ENCODE measurements at places on chromosomes 7 and 10.

- DNase-seq = no peak
Measured at GRCh38 chr7:23893942-23894891, 184.2 kb downstream of the STK31 start.

DNA sequence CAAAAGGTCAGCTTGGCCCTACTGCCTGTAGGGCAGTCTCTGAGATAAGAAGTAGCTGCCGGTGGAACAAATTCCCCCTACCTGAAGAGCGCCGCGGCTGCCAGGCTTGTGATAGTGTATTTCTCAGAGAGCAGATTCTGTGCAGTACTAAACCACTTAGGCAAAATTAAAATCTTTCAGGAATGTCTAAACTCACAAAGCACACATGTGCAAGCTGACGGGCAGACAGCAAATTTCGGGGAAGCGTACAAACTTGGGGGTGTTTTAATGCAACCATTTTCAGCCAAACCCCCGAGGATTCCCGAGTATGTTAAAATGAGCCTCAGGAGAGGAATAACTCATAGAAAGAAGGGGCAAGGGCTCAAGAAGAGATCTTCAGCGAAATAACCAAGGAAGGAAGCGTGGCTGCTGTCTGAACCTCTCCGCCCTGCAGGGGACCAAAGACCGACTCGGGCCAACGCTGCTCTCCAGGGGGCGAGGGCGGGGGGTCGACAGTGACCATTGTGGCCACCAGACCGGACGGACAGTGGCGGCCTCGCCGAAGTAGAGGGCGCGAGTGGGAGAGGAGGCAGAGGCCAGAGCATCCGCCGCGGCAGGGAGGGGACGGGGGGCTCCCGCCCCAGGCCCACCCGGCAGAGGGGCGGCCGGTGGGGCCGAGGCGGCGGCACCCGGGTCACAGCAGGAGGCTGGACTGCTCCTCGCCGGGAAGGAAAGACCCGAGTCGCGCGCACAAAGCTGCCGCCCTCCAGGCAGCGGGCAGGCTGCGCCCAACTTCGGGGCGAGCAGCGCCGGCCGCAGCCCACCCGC is 819 bp downstream of the HYCC1 start:
- DNase-seq = no peak

DNA sequence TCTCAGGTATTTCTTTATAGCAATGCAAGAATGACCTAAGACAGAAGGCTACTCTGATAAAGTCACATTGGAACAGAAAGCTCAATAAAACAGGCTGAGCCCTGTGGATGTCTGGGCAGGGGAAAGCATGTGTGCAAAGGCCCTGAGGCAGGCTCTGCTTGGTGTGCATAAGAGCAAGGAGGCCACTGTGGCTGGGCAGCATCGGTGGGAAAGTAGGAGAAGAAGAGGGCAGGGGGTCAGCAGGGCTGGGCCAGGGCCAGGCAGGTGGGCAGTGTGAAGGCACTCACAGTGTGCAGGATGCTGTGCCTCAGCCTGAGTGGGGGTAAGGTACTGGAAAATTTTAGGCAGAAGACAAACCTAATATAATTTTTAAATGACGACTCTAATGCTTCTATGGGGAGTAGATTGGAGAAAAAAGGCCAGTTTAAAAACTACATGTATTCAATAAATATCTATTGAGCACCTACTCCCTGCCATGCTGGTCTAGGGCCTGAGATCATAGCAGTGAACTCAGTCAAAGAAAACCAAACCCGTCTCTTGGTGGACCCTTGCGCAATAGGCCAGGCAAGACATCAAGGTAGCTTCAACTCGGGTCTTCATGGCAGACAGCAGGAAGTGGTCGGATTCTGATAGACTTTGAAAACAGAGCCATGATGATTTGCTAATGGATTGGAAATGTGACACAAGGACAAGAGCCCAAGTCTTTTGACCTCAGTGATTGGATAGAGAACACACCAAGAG is 572.3 kb downstream of the TCERG1L start:
- DNase-seq = no peak

DNA sequence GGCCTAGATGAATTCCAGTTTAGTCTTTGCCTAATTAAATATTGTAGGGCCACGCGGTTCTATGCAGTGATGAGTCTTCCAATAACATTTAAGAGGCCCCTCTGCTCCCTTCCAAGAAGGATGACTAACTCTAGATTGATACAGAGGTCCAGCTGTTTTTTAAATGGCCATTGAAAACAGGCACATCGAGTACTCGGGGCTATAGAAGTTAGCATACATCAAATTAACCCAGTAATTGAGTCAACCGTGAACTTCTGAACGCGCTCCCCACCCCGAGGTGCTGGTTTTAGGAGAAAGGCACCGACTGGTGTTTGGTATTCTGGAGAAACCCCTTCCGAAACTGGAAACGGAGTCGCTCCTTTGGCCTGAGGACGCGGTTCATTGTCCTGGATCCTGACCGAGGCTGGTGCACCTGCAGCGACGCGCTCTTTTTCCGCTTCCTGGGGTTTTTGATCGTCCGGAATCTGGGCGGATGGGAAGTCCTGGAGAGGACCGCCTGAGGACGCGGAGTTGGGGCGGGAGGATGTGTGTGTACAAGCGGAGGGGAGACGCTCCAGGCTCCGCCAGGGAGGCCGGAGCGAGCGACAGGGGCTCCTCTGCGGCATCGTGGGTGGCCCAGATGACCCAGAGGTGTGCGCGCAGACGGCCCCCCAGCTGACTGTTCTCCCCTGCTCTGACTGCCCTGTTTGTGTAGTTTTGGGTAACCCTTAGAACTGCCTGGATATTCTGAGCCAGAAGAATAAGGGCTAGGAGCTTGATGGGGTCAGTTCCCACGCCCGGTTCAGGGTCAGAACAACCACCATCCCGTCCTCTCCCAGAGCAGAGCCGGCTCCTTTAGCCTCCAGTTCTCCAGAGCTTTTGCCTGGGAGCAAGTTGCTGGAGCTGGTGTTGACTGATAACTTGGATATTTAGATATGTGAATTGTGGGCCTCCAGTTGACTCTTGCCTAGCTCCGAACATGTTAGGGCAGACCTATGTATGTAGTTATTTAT is 711 bp downstream of the FAM221A start:
- DNase-seq = no peak

DNA sequence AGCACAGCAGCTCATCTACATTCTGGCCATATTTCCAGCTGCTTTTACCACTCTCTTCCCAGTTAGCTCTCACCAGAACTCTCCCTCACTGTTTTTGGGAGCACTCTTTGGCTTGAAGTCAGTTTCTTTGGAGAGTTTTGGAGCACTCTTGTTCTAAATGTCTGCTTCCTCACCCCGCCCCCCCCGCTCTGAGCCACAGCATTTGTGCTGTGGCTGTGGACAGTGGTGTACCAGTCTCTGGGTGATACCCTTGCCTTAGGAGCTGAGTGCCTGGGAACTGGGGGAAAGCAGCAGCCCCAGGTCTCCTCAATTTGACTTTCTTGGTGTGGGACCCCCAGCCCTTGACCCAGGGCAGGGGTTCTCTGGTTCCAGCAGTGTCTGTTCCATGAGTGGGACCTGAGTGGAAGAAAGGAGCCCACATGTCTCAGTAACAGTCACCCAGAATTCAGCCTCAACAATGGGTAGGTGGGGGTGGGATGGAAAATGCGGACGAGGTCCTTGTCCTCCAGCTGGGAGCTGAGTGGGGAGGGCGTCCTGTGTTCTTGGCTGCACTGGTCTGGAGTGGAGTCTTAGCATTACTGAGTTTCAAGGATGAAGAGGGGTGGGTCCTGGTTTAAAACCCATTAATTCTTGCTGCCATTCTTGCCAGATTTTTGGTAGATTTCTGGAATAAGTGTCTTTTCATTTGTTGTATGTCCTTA is 18.0 kb downstream of the RBM33 start:
- no peak for DNase-seq

DNA sequence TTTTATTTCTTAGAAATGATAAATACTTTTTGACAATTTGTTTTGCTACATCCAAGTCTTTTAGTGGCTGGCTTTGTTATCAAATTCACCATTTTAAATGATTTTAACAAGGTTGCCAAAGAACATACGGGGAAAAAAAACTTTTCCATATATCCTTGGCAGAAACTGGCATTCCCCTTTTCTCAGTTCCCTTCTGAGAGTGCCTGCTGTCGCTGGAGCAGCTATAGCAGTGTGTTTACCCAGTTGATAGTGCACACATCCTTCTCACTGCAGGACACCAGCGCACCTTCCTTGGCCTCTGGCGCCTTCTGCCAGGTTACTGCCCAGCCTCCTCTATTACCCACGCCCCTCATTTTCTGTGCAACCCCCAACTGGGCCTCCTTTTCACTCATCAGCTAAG is 94.1 kb downstream of the ALOX5 start:
- no peak for DNase-seq

DNA sequence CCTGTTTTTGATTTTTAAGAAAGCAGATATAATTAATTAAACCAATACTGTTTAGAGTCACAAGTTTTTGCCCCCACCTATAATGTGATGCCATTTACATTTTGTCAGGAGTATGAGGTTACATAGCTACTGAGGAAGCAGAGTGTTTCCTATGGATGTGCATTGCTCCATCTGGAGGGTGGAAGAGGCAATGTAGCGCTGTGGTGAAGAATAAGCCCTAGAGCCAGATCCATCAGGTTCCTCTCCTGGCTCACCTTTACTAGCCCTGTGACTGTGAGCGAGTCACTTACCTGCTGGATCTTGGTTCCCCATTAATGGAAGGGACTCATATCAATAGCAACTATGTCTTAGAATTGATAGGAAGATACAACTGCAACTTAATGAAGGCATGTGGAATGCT is 216.0 kb downstream of the GPAM start:
- DNase-seq = no peak

DNA sequence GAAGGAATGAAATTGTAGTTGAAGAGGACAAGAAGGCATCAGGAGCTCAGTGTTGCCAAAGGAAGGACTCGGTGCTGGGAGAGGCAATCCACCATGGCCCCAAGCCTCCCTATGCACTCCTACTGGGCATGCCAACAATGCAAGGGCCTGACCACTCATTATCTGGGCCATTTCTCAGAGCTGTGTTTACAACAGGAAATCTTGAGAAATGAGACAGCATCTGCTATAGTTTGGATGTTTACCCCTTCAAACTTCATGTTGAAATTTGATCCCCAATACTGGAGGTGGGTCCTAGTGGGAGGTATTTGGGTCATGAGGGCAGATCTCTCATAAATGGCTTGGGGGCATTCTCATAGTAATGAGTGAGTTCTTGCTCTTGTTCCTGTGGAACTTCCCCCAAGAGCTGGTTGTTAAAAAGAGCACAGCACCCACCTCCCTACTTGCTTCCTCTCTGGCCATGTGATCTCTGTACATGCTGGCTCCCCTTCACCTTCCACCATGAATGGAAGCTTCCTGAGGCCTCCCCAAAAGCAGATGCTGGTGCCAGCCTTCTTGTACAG is 50.8 kb upstream of the AOAH start:
- DNase-seq = no peak

GRCh38 chr7:30971440-30971839 is 7.7 kb downstream of the GHRHR start:
- DNase-seq = no peak

DNA sequence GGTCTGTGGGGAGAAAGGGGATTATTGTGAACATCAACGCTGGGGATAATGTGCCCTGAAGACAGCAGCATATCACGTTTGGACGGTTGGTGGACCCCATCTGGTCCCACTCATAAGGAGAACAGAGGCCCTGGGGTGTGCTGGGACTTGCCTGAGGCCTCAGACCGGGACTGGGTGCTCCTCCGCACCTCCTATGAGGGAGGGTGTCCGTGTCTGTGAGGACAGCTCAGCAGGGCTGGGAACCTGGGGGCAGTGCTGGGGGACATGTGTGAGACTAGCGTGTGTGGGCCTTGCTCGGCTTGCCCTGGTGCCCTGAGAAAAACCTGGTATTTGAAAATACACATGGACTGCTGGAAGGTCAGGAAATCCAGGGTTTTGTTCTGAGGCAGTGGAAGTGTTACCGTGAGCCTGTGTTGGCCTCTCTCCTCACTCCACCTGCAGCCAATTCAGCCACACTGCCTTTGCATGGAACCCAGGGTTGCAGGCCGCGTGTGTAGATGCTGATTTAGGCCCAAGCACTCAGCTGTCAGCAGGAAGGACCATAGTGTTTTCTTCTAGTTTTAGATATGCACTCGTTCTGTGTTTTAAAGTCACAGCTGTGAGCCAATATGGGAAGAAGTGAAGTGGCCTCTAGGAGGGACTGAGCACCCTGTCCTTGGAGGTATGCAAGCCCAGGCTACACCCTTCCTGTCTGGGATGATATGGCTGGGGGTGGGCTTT is 13.4 kb upstream of the SH2D4B start:
- DNase-seq = no peak

- DNase-seq = no peak
Measured at GRCh38 chr10:117581961-117582360, 39.4 kb downstream of the EMX2 start.

- no peak for DNase-seq
Measured at GRCh38 chr7:106089647-106090046, 22.5 kb downstream of the SYPL1 start.

- no peak for DNase-seq
Measured at GRCh38 chr10:75740541-75740940, 309.1 kb downstream of the LRMDA start.

DNA sequence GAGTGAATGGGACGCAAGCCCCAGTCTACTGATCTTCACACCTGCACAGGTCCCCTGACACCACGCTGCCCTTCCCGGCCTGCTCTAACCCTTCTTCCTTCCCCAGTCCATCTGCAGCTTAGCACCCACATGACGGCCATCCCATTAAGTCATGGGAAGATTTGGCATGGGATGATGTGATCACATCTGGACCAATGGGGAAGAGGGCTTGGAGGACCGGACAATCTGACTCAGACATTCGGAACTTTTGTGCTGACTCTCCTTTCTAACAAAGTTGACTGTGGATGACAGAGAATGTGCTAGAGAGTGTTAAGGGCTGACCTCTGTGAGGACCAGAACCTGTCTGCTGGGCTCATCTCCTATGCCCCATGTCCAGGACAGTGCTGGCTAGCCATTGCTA is 15.6 kb downstream of the CXCL12 start:
- no peak for DNase-seq

- no peak for DNase-seq
Measured at GRCh38 chr7:108662783-108663362, 93.2 kb downstream of the DNAJB9 start.

- DNase-seq = peak; percentile 69
Measured at GRCh38 chr7:100483090-100483721, 521 bp upstream of the NYAP1 start.

GRCh38 chr10:51768886-51769465 is 69.6 kb upstream of the CSTF2T start:
- DNase-seq = no peak

DNA sequence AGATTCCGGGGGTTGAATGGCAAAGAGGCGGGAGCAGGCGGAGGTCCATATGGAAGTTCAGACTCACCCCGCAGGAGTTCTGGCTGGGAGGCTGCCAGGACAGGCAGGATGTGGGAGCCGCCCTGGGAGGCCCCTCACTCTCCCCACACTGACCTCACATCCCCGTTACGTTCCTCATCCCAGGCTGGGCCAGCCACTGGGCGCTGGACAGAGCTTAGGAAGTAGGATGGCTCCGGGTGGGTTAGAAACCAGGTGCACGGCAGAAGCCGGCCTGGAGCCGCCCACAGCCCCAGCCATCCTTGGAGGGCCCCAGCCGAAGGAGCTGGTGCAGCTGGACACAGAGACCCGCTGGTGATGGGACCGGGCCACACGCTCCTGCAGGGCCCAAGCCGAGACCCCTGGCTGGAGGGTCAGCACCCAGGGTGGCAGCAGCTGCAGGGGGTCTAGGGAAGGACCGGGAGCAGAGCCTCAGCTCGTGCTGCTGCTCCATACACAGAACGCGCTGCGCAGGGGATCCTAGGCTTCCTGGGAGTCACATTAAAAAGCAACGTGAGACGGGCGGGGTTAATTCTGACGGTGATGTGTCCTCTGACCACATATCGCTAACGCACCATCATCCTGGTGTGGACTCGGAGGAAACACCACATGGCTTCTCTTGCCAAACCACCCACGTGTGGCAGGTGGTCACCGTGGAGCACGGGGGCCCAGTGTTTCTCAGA is 98.6 kb upstream of the DIP2C start:
- no peak for DNase-seq

- DNase-seq = no peak
Measured at GRCh38 chr10:114729103-114729659, 71.1 kb upstream of the ABLIM1 start.

Data from activated CD4-positive, alpha-beta T cell treated with anti-CD3 and anti-CD28 coated beads, Interleukin-2, amount 50 U/mL, for 24 hours (primary cell).